SW480 (cell line): ENCODE measurements at places on chromosomes 7 and 10.

- DNase-seq: no peak
Measured at GRCh38 chr10:19668116-19668515, 148.1 kb upstream of the PLXDC2 start.

- DNase-seq: peak; percentile 78
Measured at GRCh38 chr7:2632733-2633537, 1.1 kb downstream of the TTYH3 start.

DNA sequence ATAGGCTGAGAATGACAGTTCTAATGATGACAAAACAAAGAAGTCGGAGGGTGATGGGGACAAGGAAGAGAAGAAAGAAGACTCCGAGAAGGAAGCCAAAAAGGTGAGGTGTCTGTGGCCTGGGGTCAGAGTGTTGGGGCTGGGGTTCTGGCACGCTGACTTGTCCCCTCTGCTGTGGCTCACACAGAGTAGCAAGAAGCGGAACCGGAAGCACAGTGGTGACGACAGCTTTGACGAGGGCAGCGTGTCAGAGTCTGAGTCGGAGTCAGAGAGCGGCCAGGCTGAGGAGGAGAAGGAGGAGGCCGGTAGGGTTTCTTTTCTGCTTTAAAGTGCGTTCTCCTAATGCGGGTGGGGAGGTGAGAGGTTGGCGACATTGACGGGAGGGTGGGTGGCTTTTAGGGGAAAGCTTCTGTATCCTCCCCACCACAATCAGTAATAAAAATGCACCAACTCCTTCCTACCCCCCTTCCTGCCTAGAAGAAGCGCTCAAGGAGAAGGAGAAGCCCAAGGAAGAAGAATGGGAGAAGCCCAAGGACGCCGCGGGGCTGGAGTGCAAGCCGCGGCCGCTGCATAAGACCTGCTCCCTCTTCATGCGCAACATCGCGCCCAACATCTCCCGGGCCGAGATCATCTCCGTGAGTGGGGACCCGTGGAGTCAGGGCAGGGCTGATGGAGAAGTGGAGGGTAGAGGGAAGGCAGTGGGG lies 4.6 kb downstream of the UFSP1 start:
- DNase-seq: no peak

- DNase-seq: no peak
Measured at GRCh38 chr10:17386616-17387075, 67.7 kb downstream of the ST8SIA6 start.

DNA sequence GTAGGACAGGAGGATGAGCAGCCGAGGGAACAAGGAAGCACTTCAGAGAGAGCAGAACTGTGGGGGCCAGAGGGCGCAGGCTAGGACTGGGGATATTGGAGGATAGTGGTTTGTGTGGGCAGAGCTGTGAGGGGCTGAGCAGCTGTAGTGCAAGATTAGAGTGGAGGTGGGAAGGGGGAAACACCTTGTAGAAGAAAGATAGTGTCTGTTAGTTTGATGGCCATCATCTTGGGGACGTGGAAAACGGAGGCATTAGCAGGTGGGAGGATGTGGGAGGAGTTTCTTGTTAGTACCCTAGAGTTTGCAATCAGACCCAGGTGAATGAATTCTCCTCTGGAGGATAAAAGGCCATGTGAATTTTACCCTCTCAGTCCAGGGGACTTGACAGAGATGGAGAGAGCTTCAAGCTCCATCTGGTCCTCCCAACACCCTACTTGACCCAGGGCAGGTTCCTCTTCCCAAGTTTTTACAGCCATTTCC lies 34.0 kb downstream of the PRSS2 start:
- no peak for DNase-seq

GRCh38 chr10:71399946-71400345 lies 3.2 kb downstream of the CDH23 start:
- no peak for DNase-seq

DNA sequence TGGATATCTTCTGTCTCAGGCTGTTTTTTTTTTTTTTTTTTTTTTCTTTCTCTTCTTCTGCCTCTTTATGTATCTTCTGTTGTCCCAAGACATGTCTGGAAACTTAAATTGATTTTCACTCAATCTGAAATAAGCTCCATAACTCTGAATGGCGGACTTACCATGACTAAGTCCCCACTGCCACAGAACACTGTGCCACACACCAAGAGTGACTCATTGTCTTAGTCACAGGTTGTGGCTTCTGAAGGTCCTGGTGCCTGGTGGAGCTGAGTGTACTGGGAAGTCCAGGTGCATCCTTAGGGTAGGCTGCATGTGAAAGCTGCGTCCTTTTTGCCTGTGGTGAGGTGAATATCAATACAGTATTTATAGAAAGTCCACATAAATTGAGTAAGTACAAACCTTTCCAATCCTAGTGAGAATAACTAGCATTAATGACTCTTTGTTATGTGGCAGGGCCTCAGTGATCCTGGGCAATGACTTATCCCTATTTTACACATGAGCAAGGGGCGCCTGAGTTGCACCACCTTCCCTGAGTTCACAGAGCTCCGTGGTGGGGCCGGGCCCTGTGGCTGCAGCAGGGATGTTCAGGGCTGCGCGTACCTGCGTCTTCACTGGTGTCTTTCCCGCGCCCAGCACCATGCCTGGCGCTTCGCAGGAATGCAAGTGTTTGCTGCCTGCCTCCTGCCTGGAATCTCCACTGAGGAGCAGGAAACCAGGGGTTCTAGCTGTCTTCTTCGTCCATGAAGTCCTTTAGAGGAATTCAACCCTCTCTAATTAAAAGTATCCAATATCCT lies 4.3 kb downstream of the PFKP start:
- peak; percentile 70 for DNase-seq

DNA sequence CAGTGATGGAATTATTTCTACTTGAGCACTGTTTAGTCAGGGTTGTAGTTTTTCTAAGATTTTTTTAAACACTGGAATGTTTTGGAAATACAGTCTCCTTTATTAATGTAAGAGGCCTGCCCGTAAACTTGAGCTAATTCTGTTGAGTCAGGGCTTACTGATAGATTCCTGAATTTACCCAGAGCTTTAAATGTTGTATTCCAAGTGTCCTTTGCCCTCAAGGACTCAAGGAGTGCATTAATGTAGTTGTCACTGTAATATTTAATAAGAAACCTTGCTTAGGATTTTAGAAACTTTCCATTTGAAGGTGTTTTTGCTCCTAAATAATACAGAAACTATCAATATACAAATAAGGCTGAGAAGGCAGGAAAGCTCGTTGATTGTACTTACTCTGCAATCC lies 89.2 kb downstream of the MACC1 start:
- no peak for DNase-seq

- no peak for DNase-seq
Measured at GRCh38 chr7:98091061-98091460, 15.6 kb upstream of the LMTK2 start.

DNA sequence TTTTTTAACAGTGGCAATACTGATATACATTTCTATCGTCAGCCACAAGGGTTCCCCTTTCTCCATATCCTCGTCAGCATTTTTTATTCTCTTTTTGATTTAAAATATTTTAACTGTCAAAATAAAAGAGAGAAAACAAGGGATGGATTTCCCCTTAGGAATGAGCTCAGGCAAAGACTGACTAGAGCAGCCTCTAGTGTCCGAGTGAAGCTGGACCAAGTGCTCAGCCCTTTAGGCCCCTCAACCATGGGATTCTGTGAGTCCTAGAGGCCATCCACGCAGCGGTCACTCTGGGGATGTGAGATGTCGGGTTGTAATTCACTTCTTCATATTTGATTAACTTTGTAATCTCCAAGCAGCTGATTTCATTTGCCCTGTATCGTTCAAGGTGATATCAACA lies 137.4 kb upstream of the RNF32 start:
- no peak for DNase-seq

- no peak for DNase-seq
Measured at GRCh38 chr10:65753532-65753931, 1172.3 kb upstream of the LRRTM3 start.

DNA sequence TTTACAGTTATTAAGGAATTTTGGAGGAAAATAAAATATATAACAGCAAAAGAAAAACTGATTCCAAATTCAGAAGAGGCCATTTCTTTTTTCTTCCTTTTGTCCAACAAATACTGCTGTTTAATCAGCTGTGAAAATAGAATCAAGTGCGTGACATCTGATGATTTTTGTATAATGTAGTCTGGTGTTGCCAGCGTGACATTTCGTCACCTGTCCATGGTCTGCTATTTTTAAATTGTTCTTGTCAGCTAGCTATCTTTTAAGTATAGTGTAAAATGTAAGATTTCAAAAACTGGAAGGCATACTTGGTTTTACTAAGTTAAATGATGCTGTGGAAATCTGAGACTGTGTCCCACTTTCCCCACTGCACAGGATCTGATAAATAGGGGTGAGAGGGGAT lies 105.9 kb downstream of the CPEB3 start:
- DNase-seq: no peak

- peak; percentile 42 for DNase-seq
Measured at GRCh38 chr7:151897161-151897731, 20.3 kb upstream of the PRKAG2 start.

GRCh38 chr7:43140186-43140585 lies 27.7 kb downstream of the HECW1 start:
- no peak for DNase-seq

- no peak for DNase-seq
Measured at GRCh38 chr10:71703577-71703976, 16.0 kb downstream of the C10orf105 start.

DNA sequence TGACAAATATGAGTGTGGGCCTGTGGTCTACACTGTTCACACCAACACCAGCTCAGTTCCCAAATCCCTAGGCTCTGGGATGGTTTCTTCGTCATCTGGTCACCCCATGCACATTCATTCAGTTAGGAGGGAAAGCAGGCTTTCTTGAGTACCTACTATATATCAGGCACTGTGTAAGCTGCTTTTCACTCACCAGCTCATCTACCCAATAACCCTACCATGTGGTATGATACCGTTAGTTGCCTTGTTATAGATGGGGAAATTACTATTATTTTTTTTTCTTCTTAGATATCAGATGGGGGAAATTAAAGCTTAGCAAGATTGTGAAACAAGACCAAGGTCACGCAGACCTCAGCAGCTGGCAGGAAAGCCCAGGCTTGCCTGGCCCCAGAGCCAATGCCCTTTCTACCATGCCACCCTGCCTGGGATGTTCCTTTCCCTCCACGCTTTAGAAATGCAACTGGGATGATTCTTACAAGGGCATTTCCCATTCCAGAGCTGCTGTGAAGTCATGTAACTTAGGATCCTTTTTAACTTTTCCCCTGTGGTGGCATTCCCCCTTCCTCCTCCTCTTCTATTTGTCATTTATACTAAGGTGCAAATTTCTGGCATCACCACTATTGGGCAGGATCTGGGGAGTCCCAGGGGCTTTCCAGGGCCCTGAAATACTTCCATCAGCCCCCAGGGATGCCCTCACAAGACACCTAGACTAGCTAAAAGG lies 93.1 kb upstream of the EFCAB10 start:
- no peak for DNase-seq

- DNase-seq: no peak
Measured at GRCh38 chr10:102712843-102713538, 1.2 kb downstream of the ARL3 start.

DNA sequence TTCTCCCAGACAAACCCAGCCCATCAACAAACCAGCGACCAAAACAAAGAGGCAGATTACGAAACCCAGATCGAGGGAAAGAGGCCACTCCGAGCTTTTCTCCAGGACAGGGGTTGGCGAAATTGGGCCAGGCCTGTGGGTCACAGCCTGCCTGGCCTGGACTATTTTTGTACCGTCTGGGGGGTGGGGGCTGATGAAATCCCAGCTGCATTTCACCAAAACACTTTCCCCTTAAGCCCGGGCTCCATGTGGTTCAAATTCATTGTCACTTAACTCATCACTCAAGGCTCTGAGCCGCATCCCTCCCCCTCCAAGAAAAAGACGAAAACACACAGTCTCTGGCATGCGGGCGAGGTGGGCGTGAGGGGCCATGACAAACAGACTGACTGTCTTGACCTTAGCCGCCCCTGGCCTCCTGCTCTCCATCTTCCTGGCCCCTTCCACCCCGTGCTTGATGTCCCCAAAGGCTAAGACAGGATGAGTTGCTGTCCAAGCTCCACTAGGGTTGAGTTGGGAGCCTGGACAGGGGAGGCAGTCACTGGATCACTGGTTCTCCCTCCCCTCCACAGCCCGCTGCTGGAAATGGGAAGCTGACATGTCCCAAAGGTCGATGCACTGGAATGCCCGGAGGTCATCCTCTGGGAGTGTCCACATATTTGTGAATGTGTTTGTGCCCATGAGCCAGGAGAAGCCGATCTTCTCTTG lies 19.2 kb downstream of the TMEM270 start:
- DNase-seq: no peak

DNA sequence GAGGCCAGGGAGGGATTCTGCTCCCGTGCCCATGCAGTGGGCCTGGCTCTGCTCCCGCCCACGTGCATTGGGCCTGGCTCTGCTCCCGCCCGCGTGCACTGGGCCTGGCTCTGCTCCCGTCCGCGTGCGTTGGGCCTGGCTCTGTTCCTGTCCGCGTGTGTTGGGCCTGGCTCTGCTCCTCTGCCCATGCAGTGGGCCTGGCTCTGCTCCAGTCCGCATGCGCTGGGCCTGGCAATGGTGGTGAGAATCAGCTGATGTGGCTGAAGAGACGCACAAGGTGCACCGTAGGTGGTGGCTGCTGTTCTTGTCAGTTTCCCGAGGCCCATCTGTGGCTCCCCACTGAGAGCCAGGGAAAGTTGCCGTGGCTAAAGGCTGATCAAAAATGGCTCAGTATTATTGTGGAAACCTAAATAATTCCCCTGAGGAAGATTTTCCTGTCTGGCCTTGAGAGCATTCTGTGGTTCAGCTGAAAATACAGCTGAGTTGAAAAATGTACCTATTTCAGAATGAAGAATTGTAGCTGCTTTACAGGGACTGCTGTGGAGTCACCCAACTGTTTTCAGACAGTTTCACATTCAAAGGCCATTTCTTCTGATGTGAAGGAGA lies 572.4 kb downstream of the GLRX3 start:
- no peak for DNase-seq

- no peak for DNase-seq
Measured at GRCh38 chr10:59517341-59517899, 155.1 kb upstream of the FAM13C start.

GRCh38 chr10:109975244-109976190 lies 32.3 kb upstream of the ADD3 start:
- DNase-seq: no peak

DNA sequence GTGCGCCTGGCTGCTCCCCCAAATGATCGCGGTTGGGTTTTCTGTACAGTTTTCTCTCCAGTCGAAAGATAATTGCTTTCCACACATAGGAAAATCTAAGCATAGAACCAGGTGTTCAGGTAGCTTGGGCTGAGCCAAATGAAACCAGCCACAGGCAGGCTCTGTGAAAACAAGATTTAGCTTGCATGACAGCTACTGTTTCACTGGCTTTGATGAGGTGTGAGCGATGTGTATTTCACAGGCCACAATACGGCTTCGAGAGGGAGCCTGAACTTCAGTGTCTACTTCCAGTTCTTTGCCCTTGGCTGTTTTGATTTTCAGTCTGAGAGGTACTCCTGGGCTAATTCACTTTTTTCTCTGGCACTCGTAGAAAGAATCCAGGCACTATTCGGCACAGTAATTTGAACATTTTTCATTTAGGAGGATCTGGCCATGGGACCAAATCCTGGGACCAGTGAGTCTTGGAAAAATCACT lies 110.5 kb downstream of the JCAD start:
- DNase-seq: no peak

DNA sequence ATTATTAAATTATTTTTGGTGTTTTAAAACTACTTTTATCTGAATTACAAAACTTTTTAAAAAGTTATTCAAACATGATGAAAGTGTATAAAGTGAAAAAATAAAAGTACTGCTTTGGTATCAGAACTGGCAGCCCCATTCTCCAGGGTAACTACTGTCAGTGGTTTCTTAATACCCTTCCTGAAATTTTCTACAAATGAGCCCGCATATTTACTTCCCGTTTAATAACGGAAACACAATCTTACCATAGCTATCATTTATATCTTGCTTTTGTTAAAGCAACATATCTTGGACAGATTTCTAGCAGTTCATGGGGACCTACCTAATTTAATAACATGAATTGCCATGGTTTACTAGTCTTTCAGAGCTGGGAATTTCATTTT lies 249.9 kb downstream of the RNLS start:
- DNase-seq: no peak
